ENCODE measurements at places on chromosomes 6 and 20.

- no peak for DNase-seq
Observed at GRCh38 chr20:33850159-33850558, 39.0 kb downstream of the CHMP4B start.

DNA sequence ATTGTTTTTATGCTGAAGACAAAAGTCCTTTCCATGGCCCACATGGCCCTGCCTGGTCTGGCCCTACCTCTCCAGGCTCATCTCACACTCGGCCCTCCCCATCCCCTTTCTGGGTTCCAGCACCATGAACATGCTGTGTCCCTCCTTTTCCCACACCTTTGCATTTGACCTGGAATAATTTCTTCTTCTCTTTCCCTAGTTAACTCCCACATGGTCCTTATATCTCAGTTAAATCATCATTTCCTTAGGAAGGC is 38.9 kb downstream of the PIGU start:
- DNase-seq = no peak

GRCh38 chr6:55014321-55015088 is 159.8 kb upstream of the HCRTR2 start:
- peak; percentile 61 for DNase-seq

DNA sequence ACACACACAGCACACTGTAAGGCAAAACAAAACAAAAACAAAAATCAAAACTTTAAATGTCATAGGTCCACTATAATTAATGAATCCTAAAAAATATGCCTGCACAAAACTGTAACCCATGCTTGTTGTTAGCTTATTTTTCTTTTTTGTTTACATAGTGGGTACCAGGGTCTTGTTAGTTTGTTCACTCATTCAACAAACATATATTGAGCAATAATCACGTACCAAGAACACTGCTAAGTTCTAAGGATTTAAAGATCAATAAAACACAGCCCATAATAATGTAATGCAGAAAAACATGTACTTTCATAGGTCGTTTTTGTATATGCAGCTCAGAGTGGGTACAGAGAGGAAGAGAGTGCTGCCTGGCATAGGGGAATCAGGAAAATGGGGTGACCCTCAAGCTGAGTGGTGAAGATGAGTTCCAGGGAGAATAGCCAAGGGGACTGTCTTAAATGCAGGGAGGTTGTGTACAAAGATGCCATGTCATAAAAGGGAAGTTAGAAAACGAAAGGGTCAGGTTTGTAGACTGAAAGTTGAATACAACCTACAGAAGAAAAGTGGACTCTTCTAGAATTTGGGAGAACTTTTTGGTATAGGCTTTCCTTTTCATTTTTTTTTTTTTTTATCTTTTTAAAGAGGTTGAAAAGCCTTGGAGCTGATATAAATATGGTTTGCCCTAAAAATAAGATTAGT is 113.3 kb upstream of the TBX18 start:
- no peak for DNase-seq
